Activated T-helper 9 cell treated with anti-CD3 and anti-CD28 coated beads, Interleukin-2, amount 50 U/mL, for 16 hours (primary cell): ENCODE measurements at places on chromosomes 2 and 18.

GRCh38 chr2:164697688-164698461, 76.6 kb upstream of the GRB14 start:
- no peak for DNase-seq

GRCh38 chr18:58723810-58724602, 52.7 kb downstream of the MALT1 start:
- DNase-seq: no peak

DNA sequence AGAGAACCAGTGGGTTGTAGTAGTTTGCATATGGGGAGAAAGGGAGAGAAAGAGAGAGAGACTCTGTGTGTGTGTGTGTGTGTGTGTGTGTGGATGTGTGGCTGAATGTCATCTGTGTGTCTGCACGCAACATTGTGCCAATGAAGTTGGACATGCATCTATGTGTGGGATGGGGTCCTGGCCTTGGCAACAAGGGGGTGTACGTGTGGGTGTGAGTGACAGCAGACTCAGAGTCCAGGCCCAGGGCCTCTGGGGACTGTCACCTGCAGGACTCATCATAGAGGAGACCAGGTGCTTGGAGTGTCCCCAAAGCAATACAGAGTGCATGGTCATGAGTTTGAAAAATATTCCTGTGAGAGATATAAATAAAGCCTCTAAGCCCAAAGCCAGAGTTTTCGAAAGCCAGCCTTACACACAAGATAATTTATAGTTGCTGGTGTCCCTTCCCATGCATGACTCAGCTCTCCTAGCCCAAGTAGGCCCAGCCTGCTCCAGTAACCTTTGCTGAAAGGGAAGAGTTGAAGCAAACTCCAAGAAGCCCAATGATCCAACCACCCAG, 59.9 kb downstream of the TNP1 start:
- DNase-seq: no peak

- peak; percentile 15 for DNase-seq
Measured at GRCh38 chr2:106030287-106031268, 163.5 kb downstream of the UXS1 start.

GRCh38 chr2:75348307-75348706, 149.0 kb upstream of the TACR1 start:
- DNase-seq: no peak

DNA sequence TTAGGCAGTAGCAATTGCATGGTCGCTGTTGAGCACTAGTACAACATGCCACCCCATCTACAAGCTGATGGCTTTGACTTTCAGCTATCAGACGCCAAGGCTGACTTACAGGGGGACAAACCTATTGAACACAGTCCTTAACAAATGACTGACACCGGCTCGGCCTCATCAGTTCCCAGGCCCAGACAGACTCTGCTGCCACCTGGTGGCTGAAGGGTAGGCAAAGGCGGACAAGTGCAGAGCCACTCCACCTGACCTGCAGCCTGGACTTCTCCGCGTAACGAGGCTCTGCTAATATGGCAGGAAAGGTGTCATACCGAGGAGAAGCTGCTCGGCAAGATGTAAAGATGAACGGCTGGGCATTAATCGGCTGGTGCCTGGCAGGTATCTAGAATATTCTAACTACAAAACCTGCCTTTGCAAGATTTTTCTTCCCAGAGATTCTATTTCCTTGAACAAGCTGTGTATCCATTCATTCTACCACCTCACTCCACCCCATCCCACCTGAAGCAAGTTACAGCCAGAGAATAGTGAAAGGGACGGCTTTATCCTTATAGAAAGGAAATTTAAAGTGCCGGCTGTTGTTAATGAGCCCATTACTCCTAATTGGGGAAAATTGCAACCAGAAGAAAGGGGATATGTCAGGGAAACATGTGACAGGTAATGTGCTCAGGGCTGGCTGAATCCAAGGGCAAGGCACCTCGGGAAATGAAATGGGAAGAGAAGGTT, 67.4 kb downstream of the STEAP3 start:
- peak; percentile 35 for DNase-seq

DNA sequence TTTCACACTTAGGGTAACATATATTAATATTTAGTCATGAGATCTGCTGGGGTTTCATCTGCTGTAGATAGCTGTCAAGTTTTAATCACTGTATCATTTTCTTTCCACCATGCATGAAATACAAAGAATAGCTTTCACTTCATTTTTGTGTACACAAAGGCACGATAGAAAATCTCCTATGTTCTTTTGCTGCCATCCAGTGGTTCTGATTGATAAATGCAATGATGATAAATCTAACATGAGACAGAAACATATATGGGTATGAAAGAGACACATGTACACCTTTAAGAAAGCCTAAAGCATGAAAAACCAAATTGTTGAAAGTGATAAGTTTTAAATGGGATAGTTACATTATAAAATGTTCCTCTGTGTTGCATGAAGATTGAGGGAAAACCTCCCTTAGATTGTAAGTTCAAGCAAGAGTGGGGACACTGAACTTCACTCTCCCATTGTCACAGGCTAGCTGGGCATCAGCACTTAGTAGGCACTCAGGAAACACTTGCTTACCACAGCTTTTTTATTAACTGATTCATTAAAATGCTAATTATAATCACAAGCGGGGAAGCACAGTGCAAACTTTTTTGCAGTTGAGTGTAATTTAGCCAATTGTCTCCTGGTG, 31.2 kb downstream of the C1D start:
- DNase-seq: no peak

GRCh38 chr2:230384986-230385385, 31.0 kb upstream of the SP100 start:
- DNase-seq: no peak

DNA sequence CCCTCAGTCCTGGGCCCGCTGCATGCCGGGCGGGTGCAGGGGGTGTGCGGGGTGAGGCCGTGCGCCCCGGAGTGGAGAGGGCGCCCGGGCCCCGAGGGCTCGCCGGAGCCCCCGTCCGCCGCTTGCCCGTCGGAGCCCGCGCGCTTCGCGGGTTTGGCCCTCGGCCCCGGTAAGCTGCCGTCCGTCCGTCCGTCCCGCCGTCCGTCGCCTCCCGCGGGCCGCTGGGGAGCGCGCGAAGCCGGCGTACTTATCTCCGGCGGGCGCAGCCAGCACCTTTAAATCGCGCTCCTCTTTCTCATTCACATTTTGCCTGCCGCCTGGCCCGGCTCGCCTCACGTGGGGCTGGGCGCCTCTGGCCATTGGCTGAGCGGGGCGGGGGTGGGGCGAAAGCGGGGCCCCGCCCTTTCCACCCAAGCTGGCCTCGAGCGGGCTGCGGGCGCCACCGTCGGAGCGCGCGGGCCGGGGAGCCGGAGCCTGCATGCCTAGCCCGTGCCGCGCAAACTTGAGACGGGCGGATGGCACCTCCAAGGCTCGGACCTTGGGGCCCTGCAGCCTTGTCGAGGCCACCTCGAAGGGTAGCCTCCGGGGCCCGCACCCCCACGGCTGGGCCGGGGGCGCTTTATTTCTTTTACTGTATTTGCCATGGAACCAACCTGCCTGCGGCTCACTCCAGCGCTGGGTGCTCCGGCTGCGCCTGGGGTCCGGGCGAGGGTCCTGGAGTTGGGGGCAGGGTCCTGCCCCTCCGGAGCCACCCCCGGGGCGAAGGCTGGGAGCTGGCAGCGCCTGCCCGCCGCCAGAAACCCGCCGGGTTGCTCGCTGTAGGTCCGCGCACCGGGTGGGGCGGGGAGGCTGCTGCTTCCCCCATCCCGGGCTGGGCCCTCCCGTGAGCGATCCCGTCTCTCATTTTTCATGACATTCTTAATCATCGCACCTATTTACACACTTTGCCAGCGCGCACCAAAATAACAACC, at the start of gene GBX2:
Gene GBX2 (minus strand): TSS at position 277 of the 971 bp plus-strand sequence. CDS start 415 bp downstream, outside the sequence.
- DNase-seq: no peak

GRCh38 chr18:50507120-50507590, 52.7 kb upstream of the MAPK4 start:
- DNase-seq: no peak

GRCh38 chr2:238865744-238866355, 18.0 kb downstream of the TWIST2 start:
- no peak for DNase-seq

DNA sequence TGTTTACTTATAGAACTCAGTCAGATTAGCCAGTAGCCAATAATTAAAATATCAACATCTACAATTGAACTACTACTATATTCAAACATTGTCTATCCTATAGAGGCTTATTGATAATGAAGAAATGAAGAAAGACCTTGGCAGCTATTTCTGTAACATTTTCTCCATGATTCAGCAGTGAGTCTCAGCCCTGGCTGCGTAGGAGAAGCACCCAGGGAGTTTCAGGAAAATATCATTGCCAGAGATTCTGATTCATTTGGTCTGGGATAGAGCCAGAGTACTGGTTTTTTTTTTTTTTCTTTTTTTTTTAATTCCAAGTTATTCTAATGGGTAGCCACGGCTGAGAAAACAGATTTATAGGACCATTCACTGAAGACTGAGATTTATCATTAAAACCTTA, 404.8 kb downstream of the TXNL1 start:
- DNase-seq: no peak

DNA sequence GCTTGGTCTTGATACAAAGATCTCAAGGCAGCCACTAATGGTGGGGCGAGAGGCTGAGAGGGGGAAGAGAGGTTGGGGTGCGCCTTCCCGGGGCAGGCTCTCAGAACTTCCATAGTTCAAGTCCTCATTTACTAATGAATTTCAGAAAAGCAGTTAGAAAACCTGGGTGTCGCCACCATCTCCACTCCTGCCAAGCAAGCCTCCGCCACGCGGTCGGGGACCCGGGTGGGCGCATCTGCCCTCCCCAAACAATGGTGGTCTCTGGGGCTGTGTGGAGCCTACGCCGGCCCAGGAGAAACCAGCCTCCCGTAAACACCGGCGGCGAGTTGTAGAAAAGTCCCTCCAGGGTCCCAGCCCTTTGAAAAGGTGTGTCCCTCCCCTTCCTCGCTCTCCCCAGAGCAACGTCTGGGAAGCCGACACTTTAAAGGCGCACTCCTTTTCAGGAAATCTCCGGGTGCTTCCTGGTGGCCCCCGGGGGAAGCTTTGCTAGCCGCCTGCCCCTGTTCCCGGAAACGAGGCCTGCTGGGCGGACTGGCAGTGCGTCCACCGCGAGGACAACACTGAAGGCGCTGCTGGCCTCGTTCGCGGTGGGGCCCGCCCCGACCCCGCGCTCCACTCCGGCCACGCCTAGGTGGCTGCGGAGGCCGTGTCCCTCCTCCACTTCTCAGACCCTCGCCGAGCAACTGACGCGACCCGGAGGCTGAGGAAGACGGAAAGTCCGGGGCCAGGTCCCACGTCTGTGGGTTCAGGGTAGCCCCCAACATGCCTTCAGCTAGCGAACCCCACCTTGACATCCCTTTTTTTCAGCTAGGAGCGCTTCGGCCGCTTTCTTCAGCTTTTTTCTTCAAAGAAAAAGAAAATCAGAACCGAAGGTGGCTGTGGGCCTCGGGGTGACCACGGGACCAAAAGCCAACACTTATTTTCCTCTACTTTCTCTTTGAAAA, 16.8 kb downstream of the EVX2 start:
- DNase-seq: no peak

GRCh38 chr2:38485734-38486133, 108.7 kb upstream of the ATL2 start:
- DNase-seq: no peak

DNA sequence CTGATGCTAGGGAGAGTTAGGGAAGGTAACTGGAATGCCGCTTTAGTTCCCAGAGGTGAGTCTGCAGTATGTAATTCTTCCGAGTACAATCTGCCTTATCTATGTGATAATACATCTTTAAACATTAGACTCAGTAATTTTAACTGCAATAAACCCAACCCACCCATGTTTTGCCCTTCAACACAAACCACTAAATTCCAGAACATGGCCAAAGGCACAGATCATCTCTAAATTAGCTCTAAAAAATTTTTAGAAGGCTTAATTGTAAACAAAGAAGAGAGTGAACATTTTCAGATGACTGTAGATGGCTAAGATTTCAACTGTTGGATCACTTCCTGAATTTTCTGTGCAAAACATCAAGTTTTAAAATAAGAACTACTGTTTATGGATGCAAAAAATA, 488.7 kb upstream of the ID2 start:
- no peak for DNase-seq
